Esophagus squamous epithelium (tissue), 5 donors: ENCODE measurements at places on chromosomes 2 and 18.

GRCh38 chr2:193963472-193964119 lies 1693.4 kb upstream of the SLC39A10 start:
- no peak for DNase-seq

DNA sequence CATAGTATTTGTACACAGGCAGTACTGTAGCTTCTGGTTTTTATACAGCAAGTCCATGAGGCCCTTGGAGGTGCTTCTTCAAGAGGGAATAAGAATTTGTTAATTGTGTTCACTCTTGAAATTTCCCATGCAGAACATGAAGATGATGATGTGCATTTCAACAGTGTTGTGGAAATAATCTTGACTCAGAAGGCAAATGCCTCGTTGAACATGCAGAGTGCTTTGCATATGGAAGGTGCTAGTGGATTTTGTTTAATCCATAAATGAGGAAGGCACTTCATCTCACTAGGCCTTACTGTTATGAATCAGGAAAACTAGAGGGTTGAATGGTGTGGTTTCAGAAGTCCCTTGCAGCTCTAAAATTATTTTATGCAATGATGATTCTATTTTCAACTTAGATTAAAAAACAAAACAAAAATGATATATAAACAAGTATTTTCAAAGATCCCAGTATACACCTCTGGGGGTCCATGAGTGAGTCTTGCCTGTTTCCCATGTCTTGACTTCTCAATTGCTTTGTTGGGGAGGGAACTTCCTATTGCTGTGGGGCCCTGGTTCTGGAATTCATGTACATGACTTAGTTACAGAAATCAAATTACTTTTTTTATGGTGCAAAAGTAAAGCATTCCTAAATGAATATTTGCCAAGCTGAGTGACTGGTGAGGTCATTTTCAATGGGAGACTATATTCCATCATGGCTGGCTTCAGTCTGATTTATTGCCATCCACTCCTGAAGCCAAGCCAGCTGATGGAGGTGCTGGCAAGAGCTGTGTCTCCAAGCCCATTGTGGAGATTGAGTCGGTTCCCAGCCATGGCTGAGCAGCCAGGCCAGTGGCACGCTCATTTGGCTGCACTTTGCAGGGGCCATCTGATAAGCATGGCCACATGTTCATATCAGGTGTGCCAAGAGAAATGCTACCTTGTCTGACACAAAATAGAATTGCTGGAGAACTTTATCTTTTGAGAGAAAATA lies 56.5 kb downstream of the MGAT5 start:
- DNase-seq: no peak

- DNase-seq: no peak
Observed at GRCh38 chr2:191869781-191870180, 22.9 kb upstream of the CAVIN2 start.

DNA sequence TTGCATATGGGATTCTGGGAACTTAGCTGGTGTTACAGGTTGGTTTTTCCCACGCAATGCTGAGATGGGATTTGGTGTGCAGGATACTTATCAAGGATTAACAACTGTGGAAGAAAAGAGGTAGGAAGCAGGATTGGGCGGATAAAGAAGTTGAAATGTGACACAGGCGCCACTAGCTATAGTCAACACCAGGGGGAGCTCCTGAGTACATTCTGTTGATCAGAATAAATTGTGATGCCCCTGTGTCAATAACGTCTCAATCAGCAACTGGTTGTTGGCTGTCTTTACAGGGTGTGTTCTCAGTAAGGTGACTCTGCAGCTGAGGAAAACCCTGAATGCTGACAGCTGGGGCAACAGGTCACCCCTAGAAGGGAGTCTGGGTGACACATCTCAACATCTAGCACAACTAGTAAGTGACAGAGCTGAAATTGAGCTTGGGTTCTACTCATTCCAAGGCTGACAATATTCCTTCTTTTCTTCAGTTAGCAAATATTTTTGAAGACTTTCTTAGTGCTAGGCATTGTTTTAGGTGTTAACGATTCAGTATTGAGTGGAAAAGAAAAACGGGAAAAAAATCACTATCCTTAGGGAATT lies 143.0 kb downstream of the ARL6IP6 start:
- no peak for DNase-seq

DNA sequence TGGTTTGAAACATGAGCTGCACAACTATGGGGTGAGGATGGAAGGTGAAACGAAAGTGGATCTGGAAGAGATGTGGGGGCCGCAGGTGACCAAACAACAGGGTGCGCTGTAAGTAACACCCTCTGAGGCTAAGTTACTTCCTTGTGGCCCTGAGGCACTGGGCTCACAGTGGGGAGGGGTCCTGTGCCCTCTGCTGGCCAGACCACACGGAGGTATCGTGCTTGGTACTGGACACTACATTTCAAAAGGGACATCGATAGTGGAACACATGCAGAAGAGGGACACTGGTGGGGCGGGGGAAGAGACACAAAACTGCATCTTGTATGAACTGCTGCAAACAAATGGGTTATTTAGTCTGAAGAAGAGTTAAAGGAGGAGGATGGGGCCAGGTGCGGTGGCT lies 110.6 kb downstream of the CLIP4 start:
- no peak for DNase-seq

DNA sequence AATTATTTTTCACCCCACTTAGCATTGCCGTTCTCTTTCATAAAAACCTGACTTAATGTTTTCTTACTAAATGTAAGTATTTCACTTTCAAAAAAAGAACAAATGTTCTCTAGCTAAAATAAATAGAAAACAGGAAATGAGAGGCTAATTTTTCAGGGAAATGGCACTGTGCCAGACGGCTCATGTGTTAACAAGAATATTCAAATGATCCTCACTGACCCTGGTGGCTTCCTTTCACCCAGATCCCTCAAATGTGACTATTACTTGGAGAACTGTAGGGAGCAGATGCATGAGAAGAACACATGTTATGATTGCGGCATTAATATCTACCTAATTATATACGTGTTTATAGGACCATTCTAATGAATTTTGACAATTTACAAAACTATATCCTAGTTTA lies 827.7 kb downstream of the SOCS6 start:
- DNase-seq: no peak

- DNase-seq: no peak
Observed at GRCh38 chr2:45691171-45691999, 39.9 kb downstream of the PRKCE start.

DNA sequence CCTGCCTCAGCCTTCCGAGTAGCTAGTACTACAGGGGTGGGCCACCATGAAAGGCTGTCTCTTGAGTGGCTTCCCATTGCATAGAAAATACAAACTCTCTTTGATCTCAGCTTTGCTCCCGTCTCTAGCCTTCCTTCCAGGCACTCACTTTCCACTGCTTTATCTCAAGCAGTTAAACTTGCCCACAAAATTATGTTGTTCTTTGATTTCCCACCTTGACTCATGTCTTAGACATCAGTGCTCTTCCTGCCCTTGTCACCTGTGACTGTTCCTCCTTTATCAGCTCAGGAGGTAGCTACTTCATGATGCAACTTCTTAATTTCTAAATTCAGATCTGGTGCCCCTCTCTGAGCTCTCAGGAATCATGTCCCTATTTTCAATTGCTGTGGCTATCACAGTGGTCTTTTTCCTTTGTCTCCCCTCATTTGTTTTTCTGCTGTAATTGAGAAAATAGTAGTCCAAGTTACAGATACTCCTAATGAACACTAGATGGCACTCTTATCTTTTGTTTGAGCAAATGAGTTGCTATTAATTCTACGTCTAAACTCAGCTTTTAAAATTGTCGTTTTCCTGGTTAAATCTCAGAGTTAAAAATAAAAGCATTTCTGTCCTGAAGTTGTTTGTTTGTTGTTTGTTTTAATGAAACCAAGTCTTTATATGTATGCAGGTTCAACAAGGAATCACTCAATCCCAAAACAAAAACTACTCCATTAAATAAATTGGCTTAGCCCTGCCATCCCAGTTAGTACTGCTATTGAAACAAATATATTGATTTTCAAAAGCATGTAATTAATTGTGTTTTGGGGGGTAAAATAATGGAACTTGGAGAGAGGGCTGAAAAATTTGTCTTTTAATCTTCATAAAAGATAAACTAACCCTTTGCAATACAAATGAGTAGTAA lies 46.9 kb upstream of the GREB1L start:
- DNase-seq: no peak

GRCh38 chr18:59945544-59945943 lies 45.7 kb downstream of the PMAIP1 start:
- no peak for DNase-seq

DNA sequence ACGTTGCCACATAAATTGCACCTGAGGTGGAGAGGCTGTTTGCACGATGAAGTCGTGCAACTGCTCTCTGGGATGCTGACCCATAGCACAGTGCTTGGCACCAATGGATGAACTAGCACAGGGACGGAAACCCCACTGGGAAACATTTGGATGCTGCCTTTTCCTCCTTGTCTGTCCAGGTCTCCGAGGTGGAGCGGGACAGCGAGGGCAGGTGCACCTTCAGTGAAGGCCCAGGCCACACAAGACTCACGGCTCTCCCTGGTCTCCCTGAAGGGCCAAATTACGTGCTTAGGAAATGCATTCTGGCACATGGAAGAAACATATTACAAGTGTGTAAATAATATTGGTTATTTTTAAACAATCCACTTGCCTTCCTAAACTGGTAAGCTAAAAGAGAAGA lies 70.3 kb downstream of the TPO start:
- no peak for DNase-seq

- no peak for DNase-seq
Observed at GRCh38 chr2:60136913-60137312, 416.5 kb downstream of the BCL11A start.

GRCh38 chr2:185537689-185538088 lies 200.9 kb upstream of the FSIP2 start:
- no peak for DNase-seq

DNA sequence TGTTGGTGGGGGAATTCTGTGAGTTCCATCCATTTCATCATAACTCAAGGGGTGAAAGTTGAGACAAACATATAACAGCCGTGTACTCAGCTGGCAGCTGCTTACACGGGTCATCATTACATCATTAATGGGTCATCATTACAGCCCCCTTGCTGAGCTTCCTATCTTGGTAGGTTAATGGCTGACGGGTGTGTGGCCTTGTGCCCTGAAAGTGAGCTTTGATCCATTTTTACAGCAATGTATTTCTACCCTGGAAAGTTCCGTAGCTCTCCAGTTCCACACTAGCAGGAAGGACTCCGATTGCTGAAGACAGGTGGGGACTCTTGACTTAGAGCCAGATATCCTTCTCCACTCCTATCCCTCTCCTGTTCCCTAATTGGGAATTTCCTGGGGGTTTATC lies 105.2 kb upstream of the DLX2 start:
- no peak for DNase-seq

DNA sequence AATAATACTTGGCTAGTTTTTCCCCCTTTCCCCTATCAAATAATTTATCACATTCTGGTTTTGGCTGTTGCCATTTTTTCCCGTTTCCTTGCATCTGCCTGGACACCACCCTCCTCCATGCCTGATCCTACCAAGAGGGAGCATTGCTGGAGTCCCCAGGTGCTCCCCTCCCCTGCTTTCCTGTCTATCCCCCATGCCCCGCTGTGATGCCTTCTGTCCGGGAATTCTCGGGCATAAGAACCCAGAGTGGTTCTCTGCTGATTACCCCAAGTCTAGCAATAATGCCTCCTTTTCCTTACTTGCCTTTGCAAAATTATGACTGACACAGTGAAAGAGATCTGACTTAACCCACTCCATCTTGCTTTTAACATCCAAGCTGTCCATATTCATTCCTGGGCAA lies 248.0 kb upstream of the PXDN start:
- no peak for DNase-seq

DNA sequence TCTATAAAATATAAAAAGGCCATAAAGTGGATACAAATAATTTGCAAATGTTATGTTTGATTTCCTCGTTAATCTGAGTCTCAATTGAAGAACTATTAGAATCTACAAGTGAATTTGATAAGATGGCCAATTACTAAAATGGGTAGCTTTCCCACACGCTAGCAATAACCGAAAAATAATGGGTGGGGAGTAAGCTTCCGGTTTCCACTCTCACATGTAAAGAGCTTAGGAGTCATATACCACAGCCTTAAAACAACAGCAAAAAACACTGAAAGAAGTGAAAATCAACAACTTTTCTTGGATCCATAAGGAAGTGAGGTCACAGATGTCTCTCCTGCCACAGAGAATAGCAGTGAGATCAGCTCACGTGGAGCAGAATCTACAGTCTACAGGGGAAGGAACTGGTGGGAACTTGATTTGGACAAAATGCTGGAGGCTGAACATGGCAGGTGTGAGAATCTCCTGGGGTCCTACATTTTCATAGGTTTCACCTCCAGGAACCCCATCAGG lies 18.6 kb downstream of the THAP4 start:
- DNase-seq: no peak

GRCh38 chr18:26547646-26548414 lies 523 bp downstream of the KCTD1 start:
- DNase-seq: peak; percentile 3

DNA sequence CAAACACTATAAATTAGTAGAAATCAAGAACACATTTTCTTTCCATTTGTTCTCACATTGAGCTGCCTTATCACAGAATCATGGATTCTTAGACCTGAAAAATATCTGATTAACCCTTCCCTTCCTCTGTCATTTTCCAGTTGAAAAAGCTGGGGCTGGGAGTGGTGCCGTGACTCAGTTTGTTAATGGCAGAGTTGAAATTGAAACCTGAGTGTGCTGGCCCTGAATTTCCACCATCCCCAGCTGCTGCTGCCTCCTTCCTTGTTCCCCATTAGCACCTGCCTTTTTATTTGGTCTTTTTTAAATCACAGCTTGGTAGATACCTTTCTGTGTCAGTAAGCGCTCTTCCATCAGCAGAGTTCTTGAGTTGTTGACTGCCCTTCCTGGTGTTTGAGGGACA lies 10.6 kb downstream of the FARP2 start:
- DNase-seq: no peak

DNA sequence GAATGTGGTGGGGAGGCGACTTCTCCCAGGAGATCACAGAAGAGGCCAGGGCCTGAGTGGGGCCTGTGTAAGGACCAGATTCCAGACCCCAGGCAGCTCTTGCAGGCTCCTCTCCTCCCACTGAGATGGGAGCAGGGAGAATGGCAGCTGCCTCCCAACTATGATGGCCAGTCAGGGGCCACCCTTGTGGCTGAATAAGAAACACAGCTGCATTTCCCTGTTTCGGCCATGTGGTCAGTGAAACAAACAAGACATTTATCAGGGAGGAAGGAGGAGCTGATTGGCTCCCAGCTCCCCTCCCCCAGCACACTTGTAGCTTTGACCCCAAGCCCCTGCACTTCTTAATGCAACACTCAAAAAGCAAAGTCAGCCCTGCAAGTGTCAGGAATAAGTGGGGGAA lies 143.5 kb downstream of the CELF4 start:
- DNase-seq: no peak

- DNase-seq: no peak
Observed at GRCh38 chr18:71352618-71353017, 1063.8 kb downstream of the SOCS6 start.

DNA sequence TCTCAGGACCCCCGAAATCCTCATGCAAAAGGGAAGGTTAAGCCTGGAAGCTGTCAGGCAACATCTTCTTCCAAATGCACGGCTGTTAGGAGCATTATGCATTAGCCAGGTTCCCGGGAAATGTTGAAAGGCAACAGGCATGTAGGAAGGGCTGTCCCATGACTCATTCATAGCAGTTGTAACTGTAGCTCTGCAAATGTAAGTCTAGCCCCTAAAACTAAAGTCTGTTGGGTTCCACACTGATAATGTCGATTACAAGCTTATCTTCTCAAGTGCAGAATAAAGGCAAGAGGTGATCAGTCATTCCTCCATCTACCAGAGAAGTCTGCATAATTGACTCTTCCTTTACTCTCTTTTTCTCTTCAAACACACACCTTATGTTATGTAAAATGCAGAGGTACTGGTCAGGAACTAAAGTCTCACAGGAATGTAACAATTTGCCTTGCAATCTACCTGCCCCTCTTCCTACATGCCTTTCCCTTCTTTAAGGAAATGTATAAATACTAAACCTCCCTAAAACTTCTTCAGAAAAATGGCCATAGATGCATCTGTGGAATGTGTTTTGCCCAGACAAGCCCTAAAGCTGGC lies 99.8 kb downstream of the AKAIN1 start:
- no peak for DNase-seq
